ENCODE measurements at places on chromosomes 2 and 18.

DNA sequence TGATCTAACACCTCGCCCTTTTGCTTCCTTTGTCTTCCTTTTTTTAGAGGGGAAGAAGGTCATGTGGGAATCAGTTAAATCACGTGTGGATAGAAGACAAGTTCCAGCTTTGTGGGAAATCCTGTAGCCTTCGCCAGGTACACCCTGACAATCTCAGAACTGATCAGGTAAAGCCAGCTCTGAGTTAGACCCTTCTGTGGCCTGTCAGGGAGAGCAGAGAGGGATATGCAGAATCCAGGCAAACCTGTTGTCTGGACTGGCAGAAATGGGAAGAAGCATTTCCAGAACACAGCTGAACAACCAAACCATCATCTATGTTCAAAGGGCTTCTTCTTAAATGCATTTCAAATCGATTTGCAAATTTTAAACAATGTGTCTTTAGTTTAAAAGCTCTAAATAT, 247.4 kb upstream of the FN1 start:
- DNase-seq = no peak

DNA sequence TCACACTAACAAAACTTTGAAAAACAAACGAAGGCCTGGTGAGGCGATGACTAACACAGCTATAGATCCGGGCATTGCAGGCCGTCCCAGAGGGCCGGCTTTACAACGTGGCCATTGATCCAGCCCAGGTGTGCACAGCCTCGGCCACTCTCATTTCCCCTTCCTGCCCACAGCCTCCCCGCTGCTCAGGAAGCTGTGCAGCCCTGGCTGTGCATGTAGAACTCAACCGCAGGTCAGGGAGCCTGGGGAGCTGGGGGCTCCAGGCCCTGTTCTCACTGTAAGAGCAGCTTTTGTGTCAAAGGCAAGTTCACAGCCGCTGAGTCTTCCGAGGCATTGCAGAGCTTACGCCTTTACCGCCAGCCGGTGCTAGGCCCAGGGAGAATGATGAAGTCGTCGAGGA, 87.2 kb downstream of the LONRF2 start:
- no peak for DNase-seq

DNA sequence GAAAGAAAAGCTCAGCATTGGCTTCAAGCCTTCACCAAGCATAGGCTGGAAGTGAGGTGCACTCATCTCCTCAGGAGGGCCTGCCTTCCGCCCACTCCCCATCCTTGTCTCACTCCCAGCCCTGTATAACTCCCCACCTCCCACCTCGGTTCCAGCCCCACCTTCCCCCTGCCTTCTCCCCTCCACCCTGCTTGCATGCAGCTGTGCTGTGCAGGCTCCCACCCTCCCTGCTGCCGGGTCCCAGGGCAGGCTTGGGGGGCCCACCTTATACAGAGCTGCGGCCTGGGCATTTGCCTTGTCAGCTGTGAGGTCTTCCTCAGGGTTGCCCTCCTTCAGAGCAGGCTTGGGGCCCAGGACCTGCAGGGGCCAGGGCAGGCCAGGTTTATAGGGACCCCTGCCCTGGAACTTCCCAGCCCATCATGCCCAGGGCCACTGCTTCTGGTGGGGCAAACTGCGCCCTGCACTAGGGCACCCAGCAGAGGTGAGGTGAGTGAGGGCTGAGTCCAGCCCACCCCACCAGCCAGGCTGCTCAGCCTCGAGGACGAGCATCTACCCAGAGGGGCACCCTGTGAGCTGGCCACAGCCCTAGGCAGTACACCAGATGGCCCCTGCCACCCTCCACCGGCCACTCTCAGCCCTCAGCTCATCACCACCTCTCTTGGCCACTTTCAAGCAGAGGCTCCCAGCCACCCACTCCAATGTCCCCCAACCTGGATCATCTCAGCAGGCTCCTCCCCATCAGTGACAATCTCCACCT, 11.6 kb downstream of the CAPG start:
- no peak for DNase-seq

GRCh38 chr2:116692988-116693387, 1121.5 kb upstream of the DDX18 start:
- no peak for DNase-seq

DNA sequence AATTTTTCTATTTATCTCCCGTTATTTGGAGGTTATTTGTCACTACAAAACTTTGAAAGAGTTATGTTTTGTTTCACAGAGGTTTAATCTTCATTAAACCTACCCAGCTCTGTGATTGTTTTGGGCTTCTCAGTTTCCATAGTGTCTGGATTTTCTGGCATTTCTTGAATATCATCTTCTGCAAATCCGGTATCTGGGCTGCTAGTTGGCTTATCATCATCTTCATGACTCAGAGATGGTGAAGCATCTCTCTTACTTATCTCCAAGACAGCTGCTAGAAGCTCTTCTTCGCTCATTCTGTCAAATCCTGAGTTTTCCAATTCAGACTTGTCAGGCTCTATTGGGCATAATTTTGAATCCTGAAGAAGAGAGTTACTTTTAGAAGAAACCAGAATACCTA, 55.6 kb downstream of the VIL1 start:
- no peak for DNase-seq

DNA sequence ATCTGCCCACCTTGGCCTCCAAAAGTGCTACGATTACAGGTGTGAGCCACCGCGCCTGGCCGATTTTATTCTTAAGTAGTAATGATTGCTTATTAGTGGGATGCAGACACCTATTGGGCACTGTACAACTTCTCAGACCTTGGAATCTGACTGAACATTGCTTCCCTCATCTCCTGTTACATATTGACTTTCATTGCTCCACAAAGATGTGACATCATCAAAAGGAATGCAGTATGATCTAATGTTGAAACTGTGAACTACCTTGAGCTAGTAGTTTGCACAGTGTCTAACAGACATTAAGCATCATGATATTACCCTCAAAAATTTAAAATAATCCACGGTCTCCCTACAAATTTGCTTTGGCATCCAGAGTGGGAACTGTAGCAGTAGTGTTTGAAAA, 109.8 kb upstream of the SIX2 start:
- no peak for DNase-seq

DNA sequence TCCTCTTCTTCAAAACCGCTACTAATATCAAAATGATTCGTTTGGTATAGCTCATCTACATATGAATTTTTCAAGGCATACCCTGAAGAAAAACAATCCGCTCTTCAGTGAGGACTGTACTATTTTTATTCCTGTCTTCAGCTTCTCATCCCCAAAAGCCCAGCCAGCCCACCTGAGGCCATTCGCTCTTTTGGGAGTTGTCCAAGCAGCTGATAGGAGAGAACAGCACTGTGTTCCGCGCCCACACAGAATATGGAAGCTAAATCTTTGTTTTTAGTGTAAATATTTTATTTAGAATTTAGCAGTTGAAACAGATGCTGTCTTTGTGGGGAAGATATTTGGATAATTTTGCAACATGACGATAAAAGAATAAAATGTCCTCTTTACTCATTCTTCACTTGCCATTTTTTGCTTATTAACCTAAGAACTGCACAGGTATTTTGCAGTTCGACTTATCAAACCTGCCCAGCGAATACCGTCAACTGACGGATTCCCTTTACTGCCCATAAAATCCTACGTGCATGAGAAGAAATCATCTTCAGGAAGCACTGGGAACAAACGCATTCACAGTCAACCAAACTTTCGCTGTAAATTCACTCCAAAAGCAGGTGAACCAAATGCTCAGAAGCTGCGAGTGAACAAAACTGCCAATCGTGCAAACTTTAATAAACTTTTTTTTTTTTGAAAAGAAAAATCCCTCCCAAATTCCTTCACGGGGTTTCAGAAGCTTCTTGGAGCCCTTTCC, 3.4 kb downstream of the ZNF521 start:
- DNase-seq = no peak

DNA sequence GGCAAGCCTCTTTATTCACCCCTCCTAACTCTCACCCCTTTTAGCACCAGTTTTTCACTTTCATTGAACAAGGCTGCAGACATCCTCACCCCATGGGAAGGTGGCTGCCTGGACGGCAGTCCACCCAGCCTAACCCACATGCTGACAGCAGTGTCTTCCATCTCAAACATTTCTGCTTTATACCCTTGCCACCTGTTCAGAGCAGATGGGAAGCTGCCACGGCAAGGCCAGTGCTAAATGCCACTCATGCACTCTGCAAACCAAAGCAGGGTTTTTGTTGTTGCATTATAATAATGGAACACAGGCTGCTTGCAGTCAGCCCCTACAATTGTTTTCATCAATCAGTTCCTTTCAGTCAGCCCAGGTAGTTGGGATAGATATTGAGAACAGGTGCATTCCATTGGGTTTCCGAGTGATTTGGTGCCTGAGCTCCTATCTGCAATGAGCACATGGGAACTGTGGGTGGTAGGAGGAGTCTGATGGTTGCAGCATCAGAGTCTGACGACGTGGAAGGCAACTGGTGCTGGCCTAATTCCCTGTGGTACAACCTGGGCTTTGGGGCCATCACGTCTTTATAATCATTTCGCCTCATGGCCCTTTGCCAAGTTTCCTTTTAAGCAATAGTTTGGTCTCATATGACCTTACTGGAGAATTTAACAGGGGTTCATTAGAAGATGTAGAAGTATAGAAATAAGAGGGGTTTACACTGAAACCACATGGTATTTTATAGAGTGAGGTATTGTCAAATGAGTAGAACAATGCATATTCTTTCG, 252.5 kb upstream of the SP5 start:
- DNase-seq = peak; percentile 19

- DNase-seq = no peak
These were observed 372.2 kb downstream of the DSEL start for GRCh38 chr18:67144329-67144728.

- DNase-seq = no peak
These were observed 60.8 kb downstream of the SETBP1 start for GRCh38 chr18:44741511-44741910.

DNA sequence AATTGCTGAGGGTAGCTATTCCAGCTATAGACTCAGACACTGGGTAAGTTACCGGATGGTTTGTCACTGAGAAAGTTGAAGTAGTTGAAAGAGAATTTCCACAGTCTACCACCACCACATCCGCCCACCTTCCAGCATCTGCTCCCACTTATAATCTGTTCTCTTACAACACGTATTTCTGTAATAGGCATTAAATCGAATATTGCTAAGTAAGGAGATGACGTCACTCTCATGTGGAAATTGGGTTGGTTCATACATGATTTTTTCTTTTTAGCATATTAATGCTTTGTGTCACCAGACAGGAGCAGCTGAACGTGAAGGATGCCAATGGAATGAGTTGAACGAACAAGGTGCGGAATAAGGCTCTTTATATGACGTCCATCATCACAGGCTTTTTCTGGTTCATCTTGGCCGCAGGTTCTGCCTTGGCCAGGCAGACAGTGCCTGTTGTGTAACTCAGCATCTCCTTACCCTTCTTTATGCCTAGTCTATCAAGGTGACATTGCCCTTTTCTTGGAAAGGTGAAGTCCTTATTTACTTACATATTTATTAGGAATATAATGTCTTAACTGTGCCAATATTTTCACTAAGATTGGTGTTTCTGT, 45.9 kb downstream of the THUMPD2 start:
- peak; percentile 62 for DNase-seq

DNA sequence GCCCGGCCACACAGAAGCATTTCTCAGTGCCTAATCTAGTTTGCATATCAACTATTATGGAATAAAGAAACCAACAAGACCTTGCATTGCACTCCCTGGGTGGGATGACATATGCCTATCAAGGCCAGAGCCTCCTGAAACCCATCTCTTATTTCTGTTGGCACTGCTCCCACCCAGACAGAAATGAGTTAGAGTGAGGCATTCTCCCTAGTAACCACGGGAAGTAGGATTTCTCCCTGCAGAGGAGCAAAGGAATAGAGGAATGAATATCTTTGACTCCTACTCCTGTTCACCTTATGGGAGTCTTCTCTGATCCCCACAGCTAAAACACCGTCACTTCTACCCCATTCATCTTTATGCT, 24.2 kb upstream of the SCYGR1 start:
- no peak for DNase-seq

DNA sequence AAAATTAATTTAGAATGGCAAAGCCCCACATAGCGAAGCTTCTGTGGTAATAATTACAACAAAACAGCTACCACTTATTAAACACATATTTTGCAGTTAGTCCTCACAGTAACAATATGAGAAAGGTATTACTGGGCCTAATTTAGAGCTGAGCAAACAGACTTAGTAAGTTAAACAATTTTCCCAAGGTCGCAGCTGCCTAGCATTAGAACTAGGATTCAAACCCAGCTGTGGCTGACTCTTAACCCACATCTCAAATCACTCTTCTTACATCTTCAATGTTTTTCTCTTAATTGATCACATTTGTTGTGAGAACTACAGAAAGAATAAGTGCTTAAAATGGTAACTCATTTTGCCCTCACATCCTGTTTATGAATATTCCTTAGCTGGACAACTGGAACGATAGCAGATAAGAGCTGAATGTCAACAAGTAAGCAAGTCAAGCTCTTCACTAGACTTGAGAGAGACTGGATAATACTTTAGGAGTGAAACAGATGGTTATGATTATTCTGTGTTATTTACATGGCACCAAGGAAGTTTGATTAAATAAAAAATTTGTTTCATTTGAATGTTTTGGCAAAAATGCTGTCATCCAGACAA, 59.4 kb upstream of the TMEM17 start:
- DNase-seq = no peak

DNA sequence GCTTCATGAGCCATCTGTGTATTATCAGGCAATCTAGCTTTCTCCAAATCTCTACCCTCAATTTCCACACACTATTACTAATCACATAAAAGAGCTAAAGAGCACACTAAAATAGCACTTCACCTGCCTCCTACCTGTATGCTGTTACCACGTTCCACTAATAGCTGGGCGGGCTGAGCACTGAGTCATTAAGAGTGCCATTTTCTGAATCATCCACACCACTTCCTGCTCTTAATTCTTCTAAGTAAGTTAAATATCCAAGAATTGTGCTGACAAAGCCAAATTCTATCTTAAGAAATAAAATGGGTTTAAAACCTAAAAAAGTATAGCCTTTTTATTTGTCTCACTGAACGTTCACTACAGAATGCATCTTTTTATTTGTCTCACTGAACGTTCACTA, 35.7 kb downstream of the NOL10 start:
- peak; percentile 37 for DNase-seq

DNA sequence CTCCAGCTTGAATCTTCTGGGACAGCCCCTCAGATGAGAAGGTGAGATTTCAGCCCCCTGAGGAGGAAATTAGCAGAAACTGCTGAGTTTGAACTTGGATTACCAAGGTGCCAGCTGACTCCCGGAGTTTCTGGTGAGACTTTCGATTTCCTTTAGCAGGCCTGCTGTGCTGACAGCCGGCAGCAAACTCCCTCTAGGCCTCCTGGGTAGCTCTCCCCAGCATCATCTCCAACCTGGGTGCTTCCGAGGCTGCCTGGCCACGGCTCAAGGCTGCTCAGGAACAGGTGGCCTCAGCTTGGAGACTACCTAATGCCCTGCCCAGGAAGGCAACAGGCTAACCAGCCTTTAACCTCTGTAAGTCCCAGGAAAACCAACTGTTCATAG, 16.5 kb downstream of the SDC1 start:
- no peak for DNase-seq

- no peak for DNase-seq
These were observed at the start of gene PTH2R for GRCh38 chr2:208406474-208407451. Gene PTH2R, plus strand, starts transcription at chr2:208406792. Its CDS starts 252 bp downstream, at chr2:208407044.

Measured in suppressor macrophage treated with lipopolysaccharide for 1 hour (primary cell).